CD4-positive, alpha-beta T cell treated with Interleukin-6 at 100 ng/mL for 8 hours (primary cell): ENCODE measurements at places on chromosomes 3 and 15.

GRCh38 chr3:46395210-46395661, 11.6 kb downstream of the CCR5AS start:
- no peak for DNase-seq

GRCh38 chr3:192444096-192444790, 283.1 kb downstream of the FGF12 start:
- DNase-seq = no peak

DNA sequence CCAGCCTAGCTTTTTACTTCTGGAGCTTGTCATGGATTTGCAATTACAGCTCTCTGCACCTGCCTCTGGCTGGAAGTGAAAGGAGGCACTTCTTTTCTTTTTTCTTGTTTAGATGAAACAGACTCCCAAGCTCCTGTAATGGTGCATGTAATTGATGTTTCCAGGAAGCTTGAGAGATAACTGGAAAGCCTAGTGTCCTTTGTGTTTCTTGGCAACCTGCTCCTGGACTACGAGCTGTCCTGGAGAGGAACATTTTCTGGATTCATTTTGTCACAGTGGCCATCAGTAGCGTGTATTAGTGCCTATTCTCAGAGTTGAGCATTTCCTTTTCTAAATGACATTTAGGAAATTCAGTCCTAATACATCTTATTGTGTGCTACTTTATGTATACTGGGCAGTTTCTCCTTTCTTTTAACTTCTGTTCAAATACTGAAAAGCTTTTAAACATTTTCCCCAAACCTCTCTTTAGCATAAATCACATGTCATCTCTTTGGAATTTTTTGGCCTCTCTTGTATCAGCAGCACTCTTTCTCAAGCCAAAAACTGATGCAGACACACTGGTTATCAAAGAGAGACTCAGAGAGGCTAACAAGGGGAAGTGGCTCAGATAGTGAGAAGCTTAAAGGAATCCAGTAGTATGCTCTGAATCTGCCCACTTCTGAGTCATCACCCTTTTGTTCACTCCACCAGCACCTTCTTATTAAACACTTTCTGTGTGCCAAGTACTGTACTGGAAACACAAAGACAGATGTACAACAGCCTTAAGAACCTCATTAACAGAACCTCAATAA, 62.6 kb upstream of the SLC2A2 start:
- DNase-seq = no peak

GRCh38 chr3:16810593-16811367, 74.0 kb upstream of the PLCL2 start:
- no peak for DNase-seq

DNA sequence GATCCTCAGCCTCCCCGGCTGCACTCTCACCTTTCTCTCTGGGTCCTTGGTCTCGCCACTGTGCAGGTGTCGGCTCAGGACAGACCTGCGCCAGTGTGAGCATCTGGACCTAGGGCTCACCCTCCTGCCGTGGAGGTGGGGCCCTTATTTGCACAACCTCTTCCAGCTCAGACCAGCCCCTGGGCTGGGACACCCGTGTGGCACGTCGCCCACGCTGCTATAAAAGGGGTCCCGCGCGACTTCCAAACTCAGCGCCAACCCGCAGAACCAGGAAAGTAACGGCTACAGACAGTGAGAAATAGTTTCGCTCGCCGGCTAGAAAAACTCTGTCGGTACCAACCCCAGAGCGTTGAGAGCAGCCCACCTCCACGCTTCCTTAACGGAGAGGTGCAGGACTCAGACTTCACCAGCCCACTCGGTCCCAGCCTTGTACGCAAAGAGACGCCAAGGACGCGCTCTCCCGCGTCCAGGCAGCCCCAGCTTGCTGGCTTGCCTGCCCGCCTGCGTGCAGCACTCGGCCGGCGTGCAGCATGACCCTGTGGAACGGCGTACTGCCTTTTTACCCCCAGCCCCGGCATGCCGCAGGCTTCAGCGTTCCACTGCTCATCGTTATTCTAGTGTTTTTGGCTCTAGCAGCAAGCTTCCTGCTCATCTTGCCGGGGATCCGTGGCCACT, at the start of the genes DUOX2 and DUOXA2:
TSS of gene DUOX2 (minus strand) at position 97 of the 675 bp plus-strand sequence. CDS start 761 bp downstream, outside the sequence.
TSS of gene DUOXA2 (plus strand) at position 251 of the 675 bp plus-strand sequence. CDS start at position 531, 280 bp downstream.
- DNase-seq = no peak

DNA sequence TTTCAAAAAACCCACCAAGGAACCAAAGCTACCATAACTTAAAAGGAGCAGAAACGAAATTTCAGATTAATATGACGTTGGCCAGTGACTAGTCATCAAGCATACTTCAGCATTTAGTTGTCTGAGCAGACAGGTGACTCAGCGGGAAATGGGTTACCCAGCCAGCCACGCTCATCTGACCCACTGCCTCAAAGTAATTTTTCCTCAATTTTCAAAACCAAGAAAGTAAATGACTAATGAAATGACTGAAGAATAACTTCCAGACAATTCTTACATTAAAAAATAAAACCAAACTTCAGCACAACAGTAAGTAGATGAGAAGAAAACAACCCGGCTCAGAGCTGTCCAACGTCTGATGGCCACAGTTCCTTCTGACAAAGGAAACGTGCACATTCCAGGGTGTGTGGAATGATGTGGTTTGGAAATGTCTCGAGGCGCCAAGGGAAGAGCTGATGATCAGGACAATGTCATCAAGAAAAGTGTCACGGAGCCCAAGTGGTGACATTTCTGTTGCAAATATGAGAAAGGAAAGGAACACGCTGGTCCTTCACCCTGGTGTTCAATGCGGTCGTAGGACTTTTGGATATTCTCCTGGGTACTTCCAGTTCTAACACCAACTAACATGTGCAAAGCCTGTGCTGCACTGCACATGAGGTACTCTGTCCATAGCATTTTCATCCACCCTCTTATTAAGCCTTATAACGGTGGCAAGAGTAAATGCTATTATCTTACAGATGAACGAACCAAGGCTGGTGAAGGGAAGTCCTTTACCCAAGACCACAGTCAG, 79.1 kb downstream of the FOXP1 start:
- DNase-seq = peak; percentile 32

DNA sequence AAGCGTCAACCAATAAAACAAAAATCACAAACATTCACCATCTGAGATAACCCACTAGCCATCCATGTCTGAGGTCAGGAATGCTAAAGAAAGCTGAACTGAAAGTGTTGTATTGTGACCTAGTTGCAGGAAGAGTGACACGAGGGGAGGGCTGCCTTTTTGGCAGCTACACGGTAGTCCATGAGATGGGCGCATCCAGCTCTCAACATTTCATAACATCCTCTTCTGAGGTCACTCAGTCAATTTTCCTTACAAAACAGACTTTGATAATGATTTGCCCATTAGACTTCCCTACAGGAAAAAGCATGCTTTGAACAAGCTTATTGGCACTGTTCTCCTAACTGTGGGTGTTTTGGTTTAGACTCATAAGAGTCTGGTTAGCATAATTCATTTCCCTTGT, 15.4 kb upstream of the SHF start:
- no peak for DNase-seq

DNA sequence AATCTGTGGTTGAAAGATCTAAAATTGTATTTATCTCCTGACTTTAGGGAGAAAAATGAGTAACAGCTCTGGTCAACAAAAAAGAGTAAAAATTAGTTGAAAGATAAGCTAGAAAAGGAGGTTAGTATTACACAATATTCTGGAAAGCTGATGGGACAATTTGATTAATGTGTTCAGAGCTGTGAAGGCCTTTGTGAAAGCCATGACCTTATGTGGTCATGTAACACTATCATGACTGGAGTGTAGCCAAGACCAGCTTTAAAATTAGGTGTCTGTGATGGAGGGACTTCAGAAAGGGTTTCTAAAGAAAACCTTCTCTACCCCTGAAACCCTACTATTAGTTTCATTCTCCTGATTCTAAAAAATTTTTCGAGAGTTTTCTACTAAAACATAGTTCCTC, 127.2 kb downstream of the NFKBIZ start:
- DNase-seq = no peak

DNA sequence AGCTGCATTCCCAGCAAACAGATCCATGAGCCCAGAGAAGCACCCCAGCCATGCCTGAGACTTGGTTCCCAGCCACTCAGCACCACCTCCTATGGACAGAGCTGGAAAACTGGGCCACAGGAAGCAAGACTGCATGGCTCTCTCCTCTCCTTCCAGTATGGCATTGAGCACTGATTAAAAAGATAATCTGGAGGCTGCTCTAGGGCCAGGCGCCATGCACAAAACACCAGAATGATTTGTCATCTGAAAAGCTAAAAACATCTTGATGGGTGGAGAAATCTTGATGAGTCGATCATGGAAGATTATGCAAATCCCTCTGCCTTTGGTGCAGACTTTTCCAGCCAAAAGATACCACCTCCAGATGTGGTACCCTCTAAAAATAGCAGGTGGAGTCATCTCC, 62.7 kb upstream of the MRPS22 start:
- no peak for DNase-seq

DNA sequence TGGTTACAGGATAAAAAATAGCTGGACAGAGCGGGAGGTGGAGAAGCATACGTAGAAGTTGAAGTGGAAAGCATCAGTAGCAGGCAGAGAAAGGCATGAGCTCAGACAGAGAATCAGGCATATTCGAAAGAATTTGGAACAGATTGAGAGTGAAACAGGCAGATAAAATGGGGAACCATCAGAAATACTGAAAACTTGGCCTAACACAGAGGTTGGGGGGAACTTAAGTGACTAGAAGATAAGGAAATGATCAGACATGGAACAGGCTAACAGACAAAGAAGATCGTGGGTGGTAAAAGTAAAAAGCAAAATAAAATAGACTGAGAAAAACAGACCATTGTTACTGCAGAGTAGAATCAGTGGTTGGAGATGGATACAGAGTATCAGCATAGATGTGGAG, 32.9 kb downstream of the GTF2E1 start:
- no peak for DNase-seq

DNA sequence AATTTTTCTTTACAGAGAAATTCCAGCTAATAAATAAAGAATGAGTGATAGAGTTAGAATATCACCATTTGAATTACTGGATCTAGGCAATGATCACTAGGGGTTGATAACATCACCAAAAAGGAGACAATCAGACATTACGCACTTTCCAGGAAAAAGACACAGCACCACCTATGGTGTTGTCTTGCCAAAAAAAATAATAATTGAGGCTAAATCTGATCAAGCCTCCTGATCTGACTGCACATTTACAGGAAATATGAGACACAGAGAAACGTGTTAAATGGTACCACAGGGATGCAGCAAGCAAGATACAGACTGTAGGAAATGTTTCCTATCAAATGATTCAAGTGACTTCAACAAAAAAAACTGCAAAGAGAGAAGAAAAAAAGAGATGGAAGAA, 92.8 kb downstream of the EOMES start:
- DNase-seq = no peak

DNA sequence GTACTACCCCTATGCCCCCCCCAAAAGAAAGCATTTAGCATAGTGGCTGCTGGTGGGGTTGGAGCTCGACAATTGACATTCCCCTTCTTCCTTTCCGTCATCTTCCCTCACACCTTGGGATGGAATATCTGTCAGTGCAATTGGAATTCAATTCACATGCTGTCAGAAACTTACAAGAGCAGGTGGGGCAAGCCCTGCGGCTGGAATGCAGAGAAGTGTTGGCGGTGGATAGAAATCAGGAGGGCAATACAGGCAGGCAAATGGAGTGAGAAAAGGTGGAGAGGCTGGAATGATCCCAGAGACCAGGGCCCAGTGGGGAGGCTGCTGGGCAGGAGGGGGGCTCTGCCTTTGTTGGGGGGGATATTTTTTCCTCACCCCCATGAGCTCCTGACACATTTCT, 44.1 kb downstream of the FAM3D start:
- no peak for DNase-seq

GRCh38 chr3:192188218-192188835, 539.0 kb downstream of the FGF12 start:
- peak; percentile 3 for DNase-seq

- DNase-seq = no peak
Measured at GRCh38 chr3:155629056-155629455, 115.8 kb downstream of the PLCH1 start.

DNA sequence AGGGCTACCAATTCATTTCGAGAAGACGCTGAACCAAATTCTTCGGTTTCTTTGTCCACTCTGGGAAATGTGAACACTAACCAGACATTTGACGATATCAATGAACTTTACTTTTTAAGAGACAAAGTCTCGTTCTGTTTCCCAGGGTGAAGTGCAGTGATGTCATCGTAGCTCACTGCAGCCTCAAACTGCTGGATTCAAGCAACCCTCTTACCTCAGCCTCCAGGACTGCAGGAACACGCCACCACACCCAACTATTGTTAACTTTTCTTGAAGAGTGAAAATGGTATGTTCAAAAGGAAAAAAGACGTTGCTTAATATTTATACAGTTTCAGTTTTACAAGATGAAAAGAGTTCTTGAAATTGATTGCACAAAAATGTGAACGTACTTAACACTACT, 30.6 kb downstream of the MB21D2 start:
- no peak for DNase-seq

DNA sequence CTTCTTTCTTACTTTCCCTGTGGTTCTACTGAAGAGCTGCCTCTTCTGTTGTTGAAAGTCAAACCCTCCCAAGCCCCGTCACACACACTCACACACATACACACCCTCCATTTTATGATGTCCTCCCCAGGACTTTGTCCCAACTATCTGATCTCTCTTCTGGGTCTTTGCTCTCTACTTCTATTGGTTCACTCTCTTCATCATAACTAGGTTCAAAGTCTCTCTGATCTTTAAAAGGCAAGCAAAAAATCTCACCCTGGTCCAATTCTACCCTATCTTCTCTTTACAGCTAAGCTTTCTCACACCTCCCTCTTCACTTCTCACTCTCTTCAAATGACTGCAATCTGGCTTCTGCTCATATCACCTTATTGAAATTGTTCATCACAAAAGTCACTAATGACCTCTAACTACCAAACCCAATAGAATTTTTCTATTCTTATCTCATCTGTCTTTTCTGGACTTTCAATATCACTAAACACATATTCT, 34.8 kb downstream of the LRRFIP2 start:
- no peak for DNase-seq

DNA sequence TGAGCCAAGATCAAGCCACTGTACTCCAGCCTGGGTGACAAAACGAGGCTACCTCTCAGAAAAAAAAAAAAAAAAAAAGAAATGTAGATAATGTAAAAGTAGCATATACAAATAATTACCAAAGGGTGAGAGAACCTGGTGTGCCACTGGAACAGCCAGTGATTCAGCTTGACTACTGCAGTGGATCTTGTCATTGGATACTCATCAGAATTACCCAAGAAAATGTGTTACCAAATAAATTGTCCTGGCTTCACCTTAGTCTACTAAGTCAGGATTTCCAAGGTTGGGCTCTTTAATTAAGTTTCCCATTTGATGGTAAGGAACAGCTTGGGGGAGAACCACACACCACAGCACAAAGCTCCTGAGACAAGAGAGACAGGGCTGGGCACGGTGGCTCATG, 1.5 kb downstream of the NICN1 start:
- no peak for DNase-seq
